ENCODE measurements at places on chromosomes 4 and X.

GRCh38 chrX:94752434-94753169 is 1078.6 kb downstream of the FAM133A start:
- no peak for DNase-seq

DNA sequence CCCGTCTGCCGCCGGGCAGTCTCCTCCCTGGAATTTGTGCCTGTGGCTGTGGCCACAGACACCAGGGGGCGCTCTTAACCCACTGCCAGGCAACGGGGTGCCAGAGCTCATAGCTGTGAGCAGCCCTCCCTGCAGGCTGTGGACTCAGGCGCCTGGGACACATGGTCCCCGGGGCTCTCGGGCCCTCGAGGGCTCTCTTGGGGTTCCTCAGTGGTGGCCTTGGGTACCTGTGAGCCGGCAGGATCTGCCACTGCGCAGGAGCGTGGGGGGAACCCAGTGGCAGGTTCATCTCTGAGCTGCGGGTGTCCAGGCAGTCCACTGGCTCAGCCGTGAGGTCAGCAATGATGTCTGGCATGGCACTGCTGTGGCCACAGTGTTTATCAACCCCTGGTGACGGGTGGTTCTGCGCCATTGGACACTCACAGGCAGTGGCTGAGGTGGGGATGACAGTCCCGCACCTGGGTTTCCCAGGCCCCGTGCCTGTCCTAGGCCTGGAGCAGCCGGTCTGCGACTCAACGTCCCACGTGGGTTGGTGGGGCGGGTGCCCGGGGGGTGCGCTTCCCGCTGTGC is 37.2 kb downstream of the PCGF3 start:
- peak; percentile 77 for DNase-seq

GRCh38 chrX:130301977-130302376 is 33.3 kb upstream of the ZNF280C start:
- DNase-seq, result no peak

GRCh38 chr4:118772767-118773428 is 63.0 kb downstream of the SEC24D start:
- no peak for DNase-seq

- DNase-seq, result no peak
Measured at GRCh38 chr4:123024710-123025109, 102.3 kb upstream of the NUDT6 start.

DNA sequence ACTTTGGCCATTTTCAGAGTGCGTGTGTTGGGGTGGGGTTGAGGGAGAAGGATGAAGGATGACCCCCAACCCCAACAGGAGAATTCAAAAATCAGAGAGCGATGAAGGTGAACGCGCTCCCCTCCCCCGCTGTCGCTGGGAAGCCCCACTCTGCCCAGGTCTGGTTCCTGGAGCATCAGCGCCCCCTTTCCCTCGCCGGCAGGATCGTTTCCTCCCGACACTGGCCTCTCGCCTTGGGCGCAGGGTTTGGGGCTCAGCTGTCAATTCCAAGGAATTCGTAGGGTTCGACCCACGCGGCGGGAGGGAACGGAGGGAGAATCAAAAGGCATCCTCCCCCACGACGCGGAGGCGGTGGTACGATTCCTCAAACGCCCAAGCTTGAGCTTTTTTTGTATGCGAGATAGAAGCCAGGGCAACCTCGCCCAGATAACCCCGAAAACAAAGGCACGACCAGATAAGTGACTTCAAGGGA is 1.0 kb upstream of the PDGFRA start:
- no peak for DNase-seq

DNA sequence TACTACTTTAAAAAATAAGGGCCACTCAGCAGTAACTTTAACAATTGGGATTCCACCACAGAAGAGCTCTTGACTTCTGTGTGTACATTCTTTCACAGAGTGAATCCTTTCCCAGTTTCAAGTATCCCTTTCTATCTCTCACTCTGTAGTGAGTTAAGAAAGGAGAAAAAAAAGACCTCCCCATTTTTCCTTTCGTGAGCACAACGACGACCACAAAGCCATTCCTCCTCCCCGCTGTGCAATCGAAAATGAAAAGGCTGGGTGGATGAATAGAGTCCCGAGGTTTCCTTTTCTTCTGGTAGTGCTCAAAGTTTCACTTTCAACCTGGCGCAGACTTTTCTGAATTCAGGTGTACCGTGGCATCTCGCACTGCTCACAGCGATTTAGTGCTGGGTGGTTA is 58.0 kb downstream of the TAB3 start:
- DNase-seq, result peak; percentile 13

GRCh38 chrX:19852014-19853005 is 35.1 kb downstream of the SH3KBP1 start:
- DNase-seq, result no peak

GRCh38 chr4:27397886-27398285 is 537.2 kb downstream of the STIM2 start:
- DNase-seq, result no peak

DNA sequence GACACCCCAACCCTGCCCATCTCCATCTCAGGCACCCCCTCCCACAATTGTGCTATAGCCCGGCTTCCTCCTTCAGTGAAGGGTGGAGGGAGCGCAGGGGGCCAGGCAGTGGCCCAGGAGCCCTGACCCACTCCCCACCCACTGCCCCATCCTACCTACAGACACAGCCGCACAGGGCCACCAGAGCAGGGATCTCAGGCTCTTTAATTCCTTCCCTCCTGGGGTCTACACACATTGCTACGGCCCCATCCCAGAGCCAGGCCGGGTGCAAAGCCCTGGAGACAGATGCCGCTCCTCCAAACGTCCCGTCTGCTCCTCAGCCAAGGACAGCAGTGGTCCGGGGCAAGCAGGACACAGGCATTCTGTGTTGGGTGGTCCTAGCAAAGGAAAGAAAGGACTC is 12.8 kb upstream of the DUSP9 start:
- no peak for DNase-seq

DNA sequence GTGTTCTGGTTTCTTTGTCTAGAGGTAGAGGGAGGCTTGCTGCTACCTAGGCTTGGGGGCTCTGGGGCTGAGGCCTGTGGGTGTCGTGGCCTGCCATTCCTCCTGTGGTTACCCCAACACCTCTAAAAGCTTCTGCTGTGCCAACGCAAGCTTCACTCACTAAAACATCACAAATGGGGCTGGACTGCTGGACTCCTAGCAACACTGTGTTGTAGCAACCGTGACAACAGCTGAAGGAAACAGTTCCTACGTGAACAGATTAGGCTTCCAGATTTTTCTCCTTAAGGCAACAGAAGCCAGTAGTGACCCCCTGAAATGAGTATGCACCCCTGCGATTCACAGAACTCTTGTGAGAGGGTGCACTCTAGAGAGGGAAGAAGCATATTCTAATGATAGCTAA is 138.3 kb upstream of the TEX13D start:
- DNase-seq, result no peak

DNA sequence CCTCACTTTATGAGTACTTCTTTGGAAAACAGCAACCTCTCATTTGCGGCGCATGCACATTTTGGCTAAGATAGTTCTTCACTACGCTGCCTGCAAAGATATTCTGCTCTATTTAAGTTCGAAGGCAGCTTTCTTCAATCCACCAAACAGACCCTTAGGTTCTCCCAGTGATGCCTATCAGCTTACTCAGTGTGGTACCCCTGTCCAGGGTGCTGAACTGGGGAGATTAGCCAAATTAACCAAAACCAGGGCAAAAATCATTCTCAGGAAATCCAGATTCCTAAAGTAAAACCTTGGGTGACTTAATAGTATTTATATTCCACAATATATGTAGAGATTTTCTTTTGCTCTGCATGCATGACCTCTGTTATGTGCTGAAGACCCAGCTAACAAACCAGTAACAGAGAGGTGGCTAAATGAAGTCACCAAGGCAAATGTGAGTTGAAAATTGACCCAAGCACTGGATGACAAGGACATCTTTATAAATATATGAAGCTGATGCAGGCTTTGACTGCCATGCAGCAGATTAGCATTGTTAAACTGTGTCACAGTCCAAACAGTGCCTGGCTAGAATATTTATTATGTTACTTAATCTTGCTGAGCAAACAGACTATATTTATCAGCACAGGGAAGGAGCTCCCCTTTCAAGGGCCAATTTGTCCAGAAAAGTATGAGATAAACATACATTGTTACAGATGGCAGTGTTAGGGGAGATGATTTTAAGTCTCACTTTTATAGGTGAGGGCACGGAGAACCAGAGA is 418.2 kb downstream of the STIM2 start:
- DNase-seq, result no peak

DNA sequence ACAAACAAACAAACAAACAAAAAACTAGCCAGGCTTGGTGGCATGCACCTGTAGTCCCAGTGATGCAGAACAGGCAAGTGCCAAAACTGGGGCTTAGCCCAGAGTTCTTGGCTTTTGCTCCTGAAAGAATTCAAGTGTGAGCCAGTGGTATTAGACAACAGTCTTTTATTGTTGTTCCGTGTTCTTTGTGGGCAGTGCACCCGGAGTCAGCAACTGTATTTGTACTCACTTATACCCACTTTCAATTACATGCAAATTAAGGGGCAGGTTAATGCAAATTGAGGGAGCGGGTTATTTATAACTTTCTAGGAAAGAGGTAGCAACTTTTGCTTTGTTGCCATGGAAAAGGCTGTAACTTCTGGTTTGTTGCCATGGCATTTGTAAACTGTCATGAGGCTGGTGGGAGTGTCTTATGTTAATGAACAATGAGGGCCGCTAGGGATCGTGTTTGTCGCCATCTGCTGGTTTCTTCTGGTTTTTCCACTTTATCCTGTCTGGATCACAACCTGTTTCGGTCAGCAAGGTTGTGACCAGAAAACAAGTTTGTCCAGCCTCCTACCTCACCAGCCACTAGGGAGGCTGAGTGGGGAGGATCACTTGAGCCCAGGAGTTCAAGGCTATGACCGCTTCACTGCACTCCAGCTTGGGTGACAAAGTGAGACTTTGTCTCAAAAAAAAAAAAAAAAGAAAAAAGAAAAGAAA is 88.8 kb upstream of the ESX1 start:
- peak; percentile 3 for DNase-seq

DNA sequence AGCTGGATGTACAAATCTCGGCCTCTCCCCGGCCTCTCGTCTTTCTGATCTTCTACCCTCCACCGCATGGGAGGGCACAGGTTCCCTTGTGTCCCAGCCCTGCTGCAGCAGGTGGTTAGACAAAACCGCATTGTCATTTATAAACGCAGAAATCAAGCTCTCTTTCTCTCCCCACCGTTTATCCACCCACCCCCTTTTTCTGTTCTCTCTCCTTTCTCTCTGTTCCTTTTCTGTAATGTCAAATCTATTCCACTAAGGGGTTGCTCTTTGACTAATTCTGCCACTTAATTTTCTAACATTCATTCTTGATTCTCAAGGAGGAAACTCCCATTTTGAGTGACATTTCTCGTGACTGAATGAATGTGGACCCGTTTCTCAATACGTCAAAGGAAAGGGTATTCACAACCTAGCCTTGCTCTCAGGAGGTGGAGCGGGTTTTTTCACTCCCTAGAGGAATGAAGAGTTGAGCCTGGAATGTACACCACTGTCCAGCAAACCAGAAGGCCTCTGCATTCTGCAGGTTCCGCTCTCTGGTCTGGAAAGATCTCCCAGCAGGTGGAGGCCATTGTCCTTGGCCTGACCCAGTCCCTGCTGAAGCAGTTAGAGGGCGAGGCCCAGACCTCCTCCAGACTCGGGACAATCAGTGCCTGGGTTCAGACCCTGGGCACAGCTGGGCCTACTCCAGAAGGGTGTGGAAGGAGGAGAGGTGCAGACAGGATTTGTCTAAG is 70.9 kb upstream of the ENPP6 start:
- no peak for DNase-seq

DNA sequence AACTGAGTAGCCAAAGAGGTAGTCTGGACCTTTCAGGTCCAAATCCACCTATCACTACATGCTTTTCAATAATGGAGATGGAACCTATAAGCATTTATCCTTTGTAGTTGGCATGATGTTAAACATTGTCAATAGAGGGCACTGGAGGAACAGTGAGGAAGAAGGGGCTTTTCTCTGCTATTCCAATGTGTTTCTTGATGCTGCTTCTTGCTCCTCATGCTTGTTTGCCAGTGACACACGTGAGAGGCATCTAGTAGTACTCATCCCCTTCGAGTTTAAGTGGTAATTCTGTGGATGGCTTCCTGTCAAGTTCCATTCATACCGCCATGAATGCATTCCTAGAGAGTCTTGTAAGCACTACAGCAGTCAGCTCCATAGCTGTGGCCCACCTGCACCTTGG is 84.0 kb downstream of the NAA11 start:
- no peak for DNase-seq

DNA sequence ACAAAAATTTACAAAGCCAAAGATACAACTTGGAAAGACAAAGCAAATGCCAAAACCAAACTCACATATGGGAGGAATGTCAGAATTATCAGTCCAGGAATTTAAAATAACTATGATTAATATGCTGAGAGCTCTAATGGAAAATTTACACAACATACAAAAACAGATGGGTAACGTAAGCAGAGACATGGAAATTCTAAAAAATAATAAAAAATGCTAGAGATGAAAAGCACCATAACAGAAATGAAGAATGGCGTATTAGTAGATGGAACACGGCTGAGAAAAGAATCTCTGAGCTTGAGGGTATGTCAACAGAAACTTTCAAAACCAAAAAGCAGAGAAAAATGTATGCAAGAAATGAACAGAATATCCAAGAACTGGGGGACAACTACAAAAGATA is 4.1 kb upstream of the MANBA start:
- no peak for DNase-seq

GRCh38 chrX:115493015-115493414 is 68.0 kb upstream of the PLS3 start:
- no peak for DNase-seq

- DNase-seq, result no peak
Measured at GRCh38 chrX:10239611-10240064, 82.9 kb downstream of the CLCN4 start.

GRCh38 chr4:84110040-84110439 is 389.1 kb downstream of the NKX6-1 start:
- no peak for DNase-seq

DNA sequence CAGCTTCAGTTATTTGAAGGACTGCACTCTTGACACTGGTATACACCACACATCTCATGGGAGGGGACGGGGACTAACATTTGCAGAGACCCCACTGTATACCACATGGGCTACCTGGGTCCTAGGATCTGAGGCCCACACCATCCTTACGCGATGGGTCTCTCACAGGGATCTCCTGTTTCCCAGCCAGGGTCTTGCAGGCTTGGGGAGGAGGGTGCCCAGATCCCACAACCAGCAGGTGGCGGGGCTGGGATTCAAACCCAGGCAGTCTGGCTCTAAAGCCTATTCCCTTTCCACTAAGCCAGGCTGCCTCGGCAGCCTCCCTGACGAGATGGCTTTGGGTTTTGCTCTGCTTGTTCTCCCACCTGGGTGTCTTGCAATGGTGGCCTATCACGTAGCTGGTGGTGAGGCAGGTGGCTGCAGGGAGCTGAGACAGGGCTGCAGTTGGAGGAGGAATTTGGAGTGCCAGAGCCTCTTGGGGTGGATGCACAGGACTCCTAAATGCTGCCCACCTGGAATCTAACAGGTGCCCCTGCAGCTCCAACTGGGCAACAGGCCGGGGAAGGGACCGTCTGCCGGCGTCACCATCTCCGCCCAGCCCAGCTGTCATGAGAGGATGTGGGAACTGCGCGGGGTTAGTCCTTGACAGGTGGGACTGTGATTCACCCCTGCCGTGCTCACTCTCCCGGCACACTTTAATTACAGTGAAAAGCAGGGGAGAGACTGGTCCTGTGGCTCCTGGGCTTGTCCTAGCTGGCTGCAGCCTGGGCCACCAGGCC is 110.7 kb downstream of the PSAPL1 start:
- no peak for DNase-seq

- DNase-seq, result no peak
Measured at GRCh38 chr4:129883996-129884395, 788.0 kb downstream of the C4orf33 start.

GRCh38 chr4:78569306-78569821 is 17.8 kb downstream of the ANXA3 start:
- no peak for DNase-seq

GRCh38 chrX:10022273-10022541 is 55.0 kb downstream of the CLDN34 start:
- DNase-seq, result no peak

GRCh38 chrX:129654652-129655546 is at the start of gene APLN:
Gene APLN (minus strand): TSS chrX:129654956. CDS start chrX:129654630, 326 bp downstream.
- no peak for DNase-seq
